ENCODE measurements at places on chromosomes 3 and 15. TPM values are rescaled to one million over a fixed set of nuclear protein-coding genes. Genes with fewer than 3 reads are reported as not detected.

The SI gene
- 66.1 TPM for total RNA-seq

The GRM2 gene
- total RNA-seq, result not detected

The CCDC32 gene
- 32.0 TPM for total RNA-seq

The GHRL gene
- total RNA-seq, result 0.67 TPM

The TATDN2 gene
- total RNA-seq, result 35.3 TPM

The GPR62 gene
- not detected for total RNA-seq

The TIGIT gene
- 0.37 TPM for total RNA-seq

The EPB42 gene
- total RNA-seq, result not detected

DNA sequence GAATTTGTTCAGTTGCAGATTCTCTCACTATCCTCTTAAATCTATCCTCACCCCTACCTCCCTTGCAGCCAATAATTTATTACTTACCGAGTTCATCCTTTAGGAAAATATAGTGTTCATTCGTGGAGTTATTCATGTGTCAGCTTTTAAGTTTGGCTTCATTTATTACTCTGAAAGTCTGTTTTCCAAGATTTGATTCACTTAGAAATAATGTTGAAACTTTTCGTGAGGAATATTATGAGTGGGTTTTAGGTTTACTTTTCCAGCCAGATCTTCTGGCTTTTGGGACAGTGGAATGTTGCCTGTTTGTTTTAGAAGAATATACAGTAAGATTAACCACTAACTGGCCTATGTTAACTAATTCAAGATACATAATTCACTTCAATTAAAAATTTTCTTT is 161.0 kb upstream of the CGNL1 start:
- H3K36me3 ChIP-seq, result no peaks in the 10 kb centered on the region
- DNase-seq, result no peak

GRCh38 chr3:41419809-41420208 is 220.5 kb downstream of the CTNNB1 start:
- H3K27ac ChIP-seq, result no peak overlapping the region
- H3K4me3 ChIP-seq, result no peak overlapping the region
- H3K27me3 ChIP-seq, result no peaks in the 10 kb centered on the region
- no peaks in the 10 kb centered on the region for H3K36me3 ChIP-seq
- DNase-seq, result no peak

DNA sequence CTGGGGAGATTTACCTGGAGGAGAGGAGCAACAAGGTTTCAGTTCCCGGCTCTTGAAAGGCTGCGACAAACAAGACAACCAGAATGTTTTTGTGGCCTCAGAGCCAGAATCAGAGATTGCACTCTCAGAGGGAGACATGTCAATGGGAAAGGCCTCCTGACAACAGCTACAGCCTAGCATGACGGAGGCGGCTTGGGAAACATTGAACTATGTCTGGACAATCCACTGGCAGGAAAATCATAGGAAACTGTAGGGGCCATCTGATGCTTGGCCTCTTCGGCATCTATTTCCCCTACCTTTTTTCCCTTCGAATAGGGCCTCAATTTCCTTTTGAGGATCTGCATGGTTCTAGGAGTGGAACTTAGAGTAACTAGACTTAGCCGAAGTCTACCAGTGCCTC is 13.2 kb upstream of the PTPN23 start:
- no peaks in the 10 kb centered on the region for H3K27me3 ChIP-seq
- H3K27ac ChIP-seq, result no peak overlapping the region
- H3K36me3 ChIP-seq, result no peaks in the 10 kb centered on the region
- H3K4me3 ChIP-seq, result no peak overlapping the region

GRCh38 chr3:151276687-151277042 is 1.7 kb downstream of the P2RY14 start:
- no peak overlapping the region for H3K4me3 ChIP-seq
- no peaks in the 10 kb centered on the region for H3K27me3 ChIP-seq

- no peaks in the 10 kb centered on the region for H3K36me3 ChIP-seq
- H3K27ac ChIP-seq, result no peak overlapping the region
- peak overlapping the region; percentile 58 for H3K4me3 ChIP-seq
- no peak for DNase-seq
- no peaks in the 10 kb centered on the region for H3K27me3 ChIP-seq
Observed at GRCh38 chr15:100920516-100921135, 1.5 kb downstream of the LRRK1 start.

DNA sequence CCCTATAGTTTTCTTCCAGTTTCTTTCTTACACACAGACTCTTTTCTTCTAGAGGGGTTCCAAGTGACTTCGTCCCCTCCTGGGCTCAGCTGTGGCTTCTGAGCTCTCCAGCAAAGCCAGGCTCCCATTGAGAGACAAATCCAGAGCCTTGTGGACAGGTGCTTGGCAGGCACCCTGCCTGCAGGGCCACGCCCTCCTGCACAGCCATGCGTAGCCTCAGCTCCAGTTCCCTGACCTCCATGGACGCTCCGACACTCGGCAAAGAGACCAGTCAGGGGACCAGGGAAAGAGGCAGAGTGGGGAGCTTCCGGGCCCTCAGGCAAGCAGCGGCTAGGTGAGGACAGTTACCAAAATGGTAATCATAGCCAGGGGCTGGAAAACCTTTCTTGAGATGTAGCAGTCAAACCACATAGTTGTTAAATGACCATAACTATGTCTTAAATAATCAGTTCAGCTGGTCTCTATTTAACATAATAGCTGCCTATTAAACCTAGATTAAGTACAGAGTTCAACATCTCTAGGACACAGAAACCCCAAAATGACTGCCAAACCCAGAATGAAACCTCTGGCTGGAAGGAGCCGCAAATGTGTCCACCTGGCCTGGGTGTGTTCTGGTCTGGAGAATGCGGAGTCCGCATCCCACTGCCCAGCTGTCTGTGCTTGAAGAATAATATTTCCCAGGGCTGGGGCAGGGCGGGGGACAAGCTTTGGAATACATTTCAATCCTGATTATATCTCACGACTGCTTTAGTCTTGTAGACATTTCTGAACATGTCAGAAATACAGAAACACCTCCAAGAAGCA is 69.3 kb upstream of the RGMA start:
- no peak overlapping the region for H3K4me3 ChIP-seq
- H3K36me3 ChIP-seq, result no peaks in the 10 kb centered on the region
- H3K27me3 ChIP-seq, result no peaks in the 10 kb centered on the region

- H3K27me3 ChIP-seq, result peaks cover 13% of the 10 kb centered on the region
- H3K36me3 ChIP-seq, result no peaks in the 10 kb centered on the region
- peak overlapping the region; percentile 46 for H3K4me3 ChIP-seq
- H3K27ac ChIP-seq, result peak overlapping the region; percentile 54
- no peaks in the 10 kb centered on the region for H3K4me1 ChIP-seq
- DNase-seq, result no peak
Observed at GRCh38 chr3:58584690-58585004, 7.5 kb upstream of the FAM107A start.

DNA sequence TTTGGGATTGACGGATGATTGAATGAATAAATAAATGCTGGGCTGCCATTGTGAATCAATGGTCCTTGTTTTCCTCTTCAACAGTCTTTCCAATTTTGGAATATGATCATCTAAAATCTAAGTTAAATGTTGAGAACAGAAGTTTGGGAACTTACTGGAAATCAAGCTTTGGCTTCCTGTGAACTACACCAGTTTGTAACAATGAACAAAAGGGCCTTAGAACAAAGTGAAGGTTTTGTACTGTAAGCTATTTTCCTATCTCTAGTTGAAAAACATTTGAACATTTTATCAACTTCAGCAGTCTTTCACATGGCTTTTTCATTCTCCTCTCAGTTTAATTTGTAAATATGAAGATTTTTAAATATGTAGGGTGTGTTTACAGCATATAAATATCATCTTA is 66.3 kb downstream of the RUBCN start:
- H3K36me3 ChIP-seq, result no peaks in the 10 kb centered on the region
- H3K4me1 ChIP-seq, result no peaks in the 10 kb centered on the region
- DNase-seq, result no peak
- H3K27ac ChIP-seq, result no peak overlapping the region

GRCh38 chr3:176378789-176379188 is 818.5 kb downstream of the TBL1XR1 start:
- H3K4me3 ChIP-seq, result no peak overlapping the region
- H3K36me3 ChIP-seq, result no peaks in the 10 kb centered on the region
- no peaks in the 10 kb centered on the region for H3K4me1 ChIP-seq
- H3K27me3 ChIP-seq, result no peaks in the 10 kb centered on the region

DNA sequence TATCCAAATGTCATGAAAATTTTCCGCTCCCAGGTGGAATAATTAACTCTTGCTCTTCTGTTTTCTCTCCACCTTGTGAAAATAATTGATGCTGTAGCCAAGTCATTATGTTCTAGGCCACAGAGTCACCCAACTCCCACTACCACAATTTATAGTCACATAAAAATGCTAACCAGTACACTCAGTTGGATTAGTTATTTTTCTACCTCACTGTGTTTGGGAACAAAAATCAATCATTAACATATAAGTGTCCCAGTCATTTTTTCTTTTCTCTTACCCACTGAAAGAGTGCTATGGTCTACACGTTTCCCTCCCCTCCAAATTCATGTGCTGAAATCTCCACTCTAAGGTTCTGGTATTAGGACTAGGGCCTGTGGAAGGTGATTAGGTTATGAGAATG is 255.6 kb upstream of the LMCD1 start:
- no peak for DNase-seq
- no peaks in the 10 kb centered on the region for H3K36me3 ChIP-seq
- H3K4me3 ChIP-seq, result no peak overlapping the region

DNA sequence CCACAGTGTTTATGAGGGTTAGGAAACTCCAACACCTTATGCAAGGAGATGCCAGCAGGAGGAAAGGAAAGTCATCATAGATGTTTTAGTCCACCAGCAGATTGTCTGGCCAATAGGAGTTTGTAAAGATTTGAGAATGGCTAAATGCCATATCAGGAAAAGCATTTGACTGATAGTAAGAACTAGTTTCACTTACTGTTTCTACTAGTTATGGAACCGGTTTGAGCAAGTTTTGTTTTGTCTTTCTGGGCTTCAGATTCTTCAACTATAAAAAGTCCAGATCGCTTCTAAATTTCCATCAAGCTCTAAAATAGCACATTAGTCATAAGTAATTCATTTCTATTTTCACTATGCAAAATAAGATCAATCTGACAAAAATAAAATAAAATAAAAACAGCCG is 254.8 kb upstream of the TMCO5A start:
- no peaks in the 10 kb centered on the region for H3K36me3 ChIP-seq
- H3K4me3 ChIP-seq, result no peak overlapping the region
- H3K27ac ChIP-seq, result no peak overlapping the region
- no peaks in the 10 kb centered on the region for H3K27me3 ChIP-seq
- no peaks in the 10 kb centered on the region for H3K4me1 ChIP-seq
- DNase-seq, result no peak

GRCh38 chr15:96771035-96771434 is 440.5 kb downstream of the NR2F2 start:
- no peaks in the 10 kb centered on the region for H3K4me1 ChIP-seq
- no peak for DNase-seq
- no peaks in the 10 kb centered on the region for H3K36me3 ChIP-seq
- no peaks in the 10 kb centered on the region for H3K27me3 ChIP-seq
- no peak overlapping the region for H3K27ac ChIP-seq

All from colonic mucosa (tissue), 4 donors.